A673 (cell line): ENCODE measurements at places on chromosomes 11 and 22. TPM values are rescaled to one million over a fixed set of nuclear protein-coding genes. Genes with fewer than 3 reads are reported as not detected.

DNA sequence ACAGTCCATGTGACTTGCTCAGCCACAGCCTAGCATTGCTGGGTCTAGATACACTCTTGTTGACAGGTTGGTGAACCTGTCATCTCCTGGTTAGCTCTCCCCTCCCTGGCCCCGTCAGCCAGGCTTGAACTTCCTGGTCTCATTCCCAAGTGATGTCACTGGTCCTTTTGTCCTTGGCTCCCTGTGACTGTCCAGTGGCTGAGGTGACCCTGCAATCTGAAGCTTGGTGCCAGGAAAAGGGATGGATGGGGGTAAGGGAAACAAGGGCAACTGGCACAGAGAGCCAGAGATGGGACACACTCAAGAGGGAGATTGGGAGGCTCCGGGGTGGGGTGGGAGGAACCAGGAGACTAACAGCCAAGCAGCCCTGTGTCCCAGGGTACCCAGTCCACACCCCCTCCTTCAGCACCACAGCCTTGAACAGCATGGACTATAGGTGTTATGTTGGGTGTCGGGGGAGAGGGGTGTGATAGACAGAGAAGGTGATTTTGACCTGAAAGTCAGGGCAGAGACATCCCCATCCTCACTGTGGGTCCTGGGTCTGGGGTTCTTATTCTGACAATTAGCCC lies 63.8 kb upstream of the THY1 start:
- no peak for DNase-seq
- no peaks in the 10 kb centered on the region for H3K36me3 ChIP-seq
- H3K27me3 ChIP-seq = no peaks in the 10 kb centered on the region
- no peaks in the 10 kb centered on the region for H3K4me1 ChIP-seq

The SMC1B gene
- total RNA-seq = not detected in 2 replicates

The ATP5MG gene
- 303 and 334 TPM in 2 replicates for total RNA-seq

The SELENOM gene
- total RNA-seq = 3.2 and 5.0 TPM in 2 replicates

The CRACR2B gene
- total RNA-seq = 0.90 and 1.1 TPM in 2 replicates
